ENCODE measurements at places on chromosomes 5 and 9.

DNA sequence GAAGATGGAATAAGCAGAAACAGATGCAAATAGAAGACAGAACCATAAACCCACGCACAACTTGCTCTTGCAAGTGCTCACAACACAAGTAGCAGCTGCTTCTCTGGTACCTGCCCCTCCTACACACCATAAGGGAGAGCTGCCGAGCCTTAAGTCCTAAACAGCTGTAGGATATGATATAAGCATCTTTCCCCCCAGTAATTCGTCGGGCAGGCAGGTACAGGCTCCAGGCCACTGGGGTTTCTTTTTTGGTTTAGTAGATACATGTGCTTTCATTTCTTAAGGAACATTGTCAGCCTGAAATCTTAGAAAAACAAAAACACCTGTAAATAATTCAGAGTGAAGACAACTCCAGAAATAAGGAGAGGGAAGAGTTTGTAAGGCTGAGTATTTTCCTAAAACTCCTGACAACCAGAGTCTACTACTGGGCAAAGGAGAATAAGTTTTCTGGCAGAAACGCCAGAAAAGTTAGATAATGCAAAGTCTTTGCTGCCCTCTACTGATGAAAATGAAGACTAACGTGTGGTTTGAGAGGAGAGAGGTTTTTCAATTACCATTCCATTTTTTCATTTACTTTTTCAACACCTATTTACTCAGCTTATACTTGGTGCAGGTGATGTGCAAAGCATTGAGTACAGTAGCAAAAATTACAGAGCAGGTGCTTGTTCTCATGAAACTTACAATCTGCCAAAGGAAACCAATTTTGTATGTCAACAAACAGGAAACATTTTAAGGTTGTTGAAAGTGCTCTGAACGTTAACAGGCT is 20.1 kb upstream of the TCERG1 start:
- H3K27me3 ChIP-seq = peaks cover 4% of the 10 kb centered on the region
- DNase-seq = no peak
- H3K4me1 ChIP-seq = no peaks in the 10 kb centered on the region
- H3K36me3 ChIP-seq = no peaks in the 10 kb centered on the region
- H3K4me3 ChIP-seq = no peak overlapping the region

DNA sequence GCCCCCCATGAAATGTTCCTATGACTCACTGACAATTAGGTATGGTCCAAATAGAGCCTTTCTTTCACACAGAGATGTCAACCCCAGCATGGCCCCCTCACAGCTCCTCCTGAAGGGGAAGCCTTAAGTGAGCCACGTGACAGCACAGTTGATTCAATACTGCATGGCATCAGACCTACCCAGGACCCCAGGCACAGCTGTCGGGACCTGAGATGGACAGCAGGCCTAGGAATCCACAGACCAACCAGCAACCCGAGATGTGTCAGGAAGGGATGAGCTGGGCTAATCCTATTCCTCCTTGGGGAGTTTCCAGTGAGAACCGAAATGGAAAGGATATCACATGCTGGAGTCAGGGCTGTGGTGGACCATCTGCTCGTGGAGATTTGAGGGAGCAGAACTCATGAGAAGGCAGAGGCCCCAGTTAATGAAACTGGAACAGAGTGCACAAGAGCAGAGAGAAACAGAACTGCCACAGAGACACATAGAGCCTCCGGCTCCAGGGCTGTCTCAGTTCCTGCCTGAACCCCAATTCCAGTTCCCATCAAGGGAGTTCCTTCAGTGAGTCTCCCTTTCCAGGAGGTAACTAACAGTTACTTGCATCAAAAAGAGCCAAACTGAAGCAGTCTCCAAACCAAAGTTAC is 42.1 kb upstream of the SMIM23 start:
- H3K27ac ChIP-seq = no peak overlapping the region
- H3K36me3 ChIP-seq = no peaks in the 10 kb centered on the region
- H3K4me1 ChIP-seq = peaks cover under 1% of the 10 kb centered on the region
- no peak overlapping the region for H3K4me3 ChIP-seq

- DNase-seq = no peak
- H3K27ac ChIP-seq = no peak overlapping the region
- no peak overlapping the region for H3K4me3 ChIP-seq
- H3K27me3 ChIP-seq = no peaks in the 10 kb centered on the region
These were observed 397.2 kb upstream of the CLINT1 start for GRCh38 chr5:158256096-158256495.

GRCh38 chr9:136623842-136624183 is 38.9 kb upstream of the EGFL7 start:
- H3K27ac ChIP-seq = no peak overlapping the region
- DNase-seq = no peak
- H3K36me3 ChIP-seq = no peaks in the 10 kb centered on the region
- H3K27me3 ChIP-seq = no peaks in the 10 kb centered on the region
- H3K4me1 ChIP-seq = peaks cover 73% of the 10 kb centered on the region
- H3K4me3 ChIP-seq = no peak overlapping the region

GRCh38 chr5:147796556-147797308 is 14.2 kb upstream of the JAKMIP2 start:
- no peak overlapping the region for H3K27ac ChIP-seq
- no peaks in the 10 kb centered on the region for H3K4me1 ChIP-seq
- H3K27me3 ChIP-seq = peaks cover 5% of the 10 kb centered on the region
- H3K36me3 ChIP-seq = no peaks in the 10 kb centered on the region

- no peak for DNase-seq
- no peaks in the 10 kb centered on the region for H3K27me3 ChIP-seq
- peaks cover 43% of the 10 kb centered on the region for H3K36me3 ChIP-seq
These were observed 30.4 kb downstream of the PSMB7 start for GRCh38 chr9:124384846-124385245.

DNA sequence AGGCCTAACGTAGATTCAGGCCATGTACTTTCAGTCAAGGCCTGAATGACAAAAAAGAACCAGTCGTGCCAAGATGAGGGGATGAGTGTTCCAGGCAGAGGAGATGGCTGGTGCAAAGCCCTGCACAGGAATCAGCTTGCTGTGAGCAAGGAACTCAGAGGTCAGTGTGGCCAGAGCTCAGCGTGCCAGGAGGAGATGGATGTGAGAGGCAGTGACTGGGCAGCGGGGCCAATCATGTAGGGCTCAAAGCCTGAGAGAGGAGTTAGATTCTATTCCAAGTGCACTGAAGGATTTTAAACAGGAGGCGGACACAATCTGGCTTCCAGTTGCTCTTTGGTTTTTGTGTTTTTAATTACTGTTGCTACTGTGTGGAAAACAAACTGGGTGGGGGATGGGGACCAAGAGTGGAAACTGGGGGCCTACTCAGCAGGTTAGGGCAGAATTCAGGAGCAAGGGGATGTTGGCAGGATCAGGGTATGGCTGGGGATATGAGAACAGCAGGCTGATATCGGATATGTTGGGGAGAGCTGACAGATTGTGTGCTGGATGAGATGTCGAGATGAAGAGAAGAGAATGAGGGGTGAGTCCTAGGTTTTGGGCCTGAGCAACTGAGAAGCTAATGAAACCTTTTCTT is 64.3 kb downstream of the ANGPTL2 start:
- DNase-seq = no peak
- H3K36me3 ChIP-seq = no peaks in the 10 kb centered on the region
- H3K27ac ChIP-seq = peak overlapping the region; percentile 37
- no peaks in the 10 kb centered on the region for H3K27me3 ChIP-seq

- DNase-seq = peak; percentile 46
- no peak overlapping the region for H3K4me3 ChIP-seq
- peak overlapping the region; percentile 43 for H3K27ac ChIP-seq
- no peaks in the 10 kb centered on the region for H3K36me3 ChIP-seq
These were observed 62.1 kb upstream of the VLDLR start for GRCh38 chr9:2559192-2560152.

DNA sequence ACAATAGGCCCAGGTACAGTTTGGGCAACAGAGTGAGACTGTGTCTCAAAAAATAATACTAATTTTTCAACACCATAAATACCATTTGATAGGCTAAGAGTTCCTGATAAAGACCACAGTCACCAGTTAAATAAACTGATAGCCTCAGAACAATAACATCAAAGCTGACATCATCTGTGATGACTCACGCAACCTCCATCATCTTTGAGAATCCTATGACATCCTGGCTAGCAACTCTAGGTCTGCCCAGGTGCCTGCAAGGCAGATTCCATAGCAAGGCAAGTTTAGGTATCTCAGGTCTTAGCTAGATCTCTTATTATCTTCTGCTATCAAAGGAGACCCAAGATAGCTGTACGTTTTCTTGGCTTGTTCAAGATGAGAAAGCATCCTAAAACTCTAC is 30.5 kb upstream of the UBAP2 start:
- H3K36me3 ChIP-seq = no peaks in the 10 kb centered on the region
- no peaks in the 10 kb centered on the region for H3K27me3 ChIP-seq
- no peak overlapping the region for H3K4me3 ChIP-seq

GRCh38 chr5:111741278-111741677 is 15.7 kb downstream of the NREP start:
- no peaks in the 10 kb centered on the region for H3K36me3 ChIP-seq
- H3K27me3 ChIP-seq = no peaks in the 10 kb centered on the region
- H3K4me3 ChIP-seq = no peak overlapping the region
- H3K4me1 ChIP-seq = peaks cover 23% of the 10 kb centered on the region
- DNase-seq = no peak
- H3K27ac ChIP-seq = no peak overlapping the region
